Right forelimb (tissue), 1 donor: ENCODE measurements at places on chromosomes 13 and 19.

DNA sequence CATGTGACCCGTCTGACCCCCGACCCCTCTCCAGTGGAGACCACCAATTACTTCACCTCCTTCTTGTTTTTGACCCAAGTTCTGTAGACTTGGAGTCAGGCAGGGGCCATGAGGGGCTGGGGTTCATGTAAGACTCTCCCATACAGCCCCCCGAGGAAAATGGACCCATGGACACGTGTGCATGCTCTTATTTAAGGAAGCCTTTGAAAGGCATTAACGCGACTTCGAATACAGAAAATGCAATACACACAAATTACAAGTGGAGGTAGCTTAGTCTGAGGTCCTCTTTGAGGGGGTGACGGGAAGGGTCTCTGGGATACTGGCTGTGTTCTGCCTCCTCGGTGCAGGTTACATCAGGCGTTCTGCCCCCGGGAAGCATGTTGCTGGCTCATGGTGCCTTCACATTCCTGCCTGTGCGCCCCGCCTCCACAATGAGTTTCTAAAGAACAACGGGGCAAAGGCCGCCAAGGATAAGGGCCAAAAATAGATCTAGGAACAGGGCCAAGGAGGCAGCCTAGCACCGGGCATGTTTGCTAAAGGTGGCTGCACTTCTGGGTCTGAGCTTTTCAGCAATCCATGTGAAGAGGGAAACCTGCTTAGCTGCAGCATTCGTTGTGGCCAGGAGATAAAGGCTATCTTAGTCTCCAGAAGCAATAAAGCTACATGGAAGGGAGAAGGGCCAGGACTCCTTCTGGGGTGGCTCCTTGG is 54.5 kb downstream of the RAB20 start:
- DNase-seq: no peak

- DNase-seq: no peak
These were observed 11.8 kb downstream of the NLRP11 start for GRCh38 chr19:55820037-55820436.

- no peak for DNase-seq
These were observed 14.6 kb downstream of the ZNF254 start for GRCh38 chr19:24101459-24102115.

DNA sequence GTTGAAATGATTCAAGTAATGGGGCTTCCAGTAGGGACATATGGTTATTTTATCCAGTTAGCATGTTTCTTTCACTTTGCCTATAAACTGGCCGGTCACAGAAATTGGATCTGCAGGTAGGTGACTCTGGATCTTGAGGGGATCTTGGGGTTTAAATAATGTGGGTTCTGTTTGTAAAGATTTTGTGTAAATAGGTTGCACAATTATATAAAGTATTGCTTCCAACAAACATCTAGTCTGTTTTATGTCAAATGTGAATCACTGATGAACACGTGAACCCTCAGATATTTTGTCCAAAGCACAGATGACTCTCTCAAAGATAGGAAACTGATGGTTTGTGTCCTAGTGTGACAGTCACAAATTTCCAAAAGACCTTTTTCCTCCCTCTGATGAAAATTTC is 98.4 kb downstream of the ZIC5 start:
- no peak for DNase-seq

DNA sequence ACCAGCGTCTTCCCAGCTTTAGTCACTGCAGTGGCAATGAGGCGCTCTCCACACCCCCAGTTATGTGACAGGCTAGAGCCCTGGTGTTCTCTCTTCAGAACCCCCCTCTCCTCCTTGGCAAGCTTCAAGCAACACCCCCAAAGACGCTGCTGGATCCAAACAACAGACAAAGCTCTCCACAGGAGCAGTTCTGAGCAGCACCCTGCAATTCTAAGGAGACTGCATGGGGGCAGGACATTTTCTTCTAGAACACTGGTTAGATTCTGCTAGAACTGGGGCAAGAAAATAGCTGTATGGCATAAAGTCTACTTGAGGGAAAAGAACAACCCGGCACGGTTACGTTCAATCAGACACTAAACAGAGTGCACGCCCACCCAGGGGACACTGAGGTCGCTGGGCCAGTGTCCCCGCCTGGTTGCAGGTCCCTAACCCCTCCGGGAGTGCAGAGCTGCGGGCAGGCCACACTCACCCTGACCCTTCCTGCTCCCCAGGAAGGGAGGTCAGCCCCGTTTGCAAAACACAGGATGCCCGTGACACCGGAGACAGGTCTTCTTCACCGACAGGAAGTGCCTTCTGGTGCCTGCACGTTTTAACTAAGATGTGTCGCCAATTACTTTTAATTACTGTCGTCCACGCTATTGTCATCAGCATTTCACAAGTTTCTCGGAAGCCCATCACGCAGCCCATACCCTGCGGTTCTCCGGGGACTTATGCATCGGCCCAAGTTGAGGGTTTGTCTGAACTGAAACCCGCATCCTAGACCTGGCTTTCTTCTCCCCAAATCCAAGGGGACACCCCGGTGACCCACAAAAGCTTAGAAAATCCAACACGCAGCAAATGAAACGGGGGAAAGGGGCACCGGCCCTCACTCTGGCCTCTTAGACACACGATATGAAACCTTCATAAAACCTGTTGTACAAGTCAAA is 943 bp downstream of the GJB6 start:
- DNase-seq: no peak

DNA sequence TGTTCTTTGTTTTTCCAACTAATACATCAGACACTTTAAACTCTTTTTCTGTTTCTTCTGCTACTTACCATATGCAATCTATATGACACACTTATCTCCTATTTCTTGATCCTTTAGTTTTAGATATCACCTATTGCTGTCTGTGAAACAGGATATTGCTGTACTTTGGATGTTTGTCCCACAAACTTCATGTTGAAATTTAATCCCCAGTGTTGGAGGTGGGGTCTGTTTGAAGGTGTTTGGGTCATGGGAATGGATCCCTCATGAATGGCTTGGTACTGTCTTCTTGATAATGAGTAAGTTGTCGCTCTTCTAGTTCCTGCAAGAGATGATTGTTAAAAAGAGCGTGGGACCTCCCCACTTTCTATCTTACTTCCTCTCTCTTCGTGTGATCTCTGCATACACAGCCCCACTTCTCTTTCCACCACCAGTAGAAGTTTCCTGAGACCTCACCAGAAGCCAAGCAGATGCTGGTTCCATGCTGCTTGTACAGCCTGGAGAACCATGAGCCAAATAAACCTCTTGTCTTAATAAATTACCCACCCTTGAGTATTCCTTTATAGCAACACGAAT is 244.2 kb downstream of the NHLRC3 start:
- no peak for DNase-seq

DNA sequence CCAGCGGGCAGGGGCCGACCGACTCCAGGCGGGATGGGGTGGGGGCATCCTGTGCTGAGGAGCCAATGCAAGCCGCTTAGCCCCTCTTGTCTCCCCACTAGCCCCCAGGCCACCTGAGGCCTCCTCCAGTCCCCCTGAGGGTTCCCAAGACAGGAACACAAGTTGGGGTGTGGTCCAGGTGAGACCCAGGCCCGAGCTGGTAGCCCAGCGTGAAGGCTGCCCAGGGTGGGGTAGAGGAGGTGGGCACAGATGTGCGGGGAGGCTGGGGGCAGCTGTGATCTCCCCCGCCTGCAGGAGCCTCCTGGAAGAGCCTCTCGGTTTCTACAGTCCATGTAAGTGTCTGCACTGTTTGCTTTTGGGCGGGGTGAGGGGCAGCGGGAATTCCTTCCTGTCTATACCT is 10.4 kb downstream of the TLE6 start:
- DNase-seq: no peak

DNA sequence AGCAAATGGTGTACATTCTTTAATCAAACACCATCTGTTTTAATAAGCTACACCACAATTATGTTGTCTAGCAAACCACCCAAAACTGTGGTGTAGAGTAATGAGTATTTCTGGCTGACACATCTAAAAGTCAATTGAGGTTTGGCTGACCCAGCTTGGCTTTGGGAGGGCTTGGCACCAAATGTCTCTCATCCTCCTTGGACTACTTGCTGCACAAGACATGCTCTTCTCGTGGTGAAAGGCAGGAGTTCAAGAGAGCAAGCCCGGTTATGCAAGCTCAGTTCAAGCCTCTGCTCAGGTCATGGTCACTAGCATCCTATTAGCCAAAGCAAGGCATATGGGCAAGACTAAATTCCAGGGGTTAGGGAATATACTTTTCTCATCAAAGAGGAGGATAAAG is 37.1 kb downstream of the LACC1 start:
- no peak for DNase-seq

DNA sequence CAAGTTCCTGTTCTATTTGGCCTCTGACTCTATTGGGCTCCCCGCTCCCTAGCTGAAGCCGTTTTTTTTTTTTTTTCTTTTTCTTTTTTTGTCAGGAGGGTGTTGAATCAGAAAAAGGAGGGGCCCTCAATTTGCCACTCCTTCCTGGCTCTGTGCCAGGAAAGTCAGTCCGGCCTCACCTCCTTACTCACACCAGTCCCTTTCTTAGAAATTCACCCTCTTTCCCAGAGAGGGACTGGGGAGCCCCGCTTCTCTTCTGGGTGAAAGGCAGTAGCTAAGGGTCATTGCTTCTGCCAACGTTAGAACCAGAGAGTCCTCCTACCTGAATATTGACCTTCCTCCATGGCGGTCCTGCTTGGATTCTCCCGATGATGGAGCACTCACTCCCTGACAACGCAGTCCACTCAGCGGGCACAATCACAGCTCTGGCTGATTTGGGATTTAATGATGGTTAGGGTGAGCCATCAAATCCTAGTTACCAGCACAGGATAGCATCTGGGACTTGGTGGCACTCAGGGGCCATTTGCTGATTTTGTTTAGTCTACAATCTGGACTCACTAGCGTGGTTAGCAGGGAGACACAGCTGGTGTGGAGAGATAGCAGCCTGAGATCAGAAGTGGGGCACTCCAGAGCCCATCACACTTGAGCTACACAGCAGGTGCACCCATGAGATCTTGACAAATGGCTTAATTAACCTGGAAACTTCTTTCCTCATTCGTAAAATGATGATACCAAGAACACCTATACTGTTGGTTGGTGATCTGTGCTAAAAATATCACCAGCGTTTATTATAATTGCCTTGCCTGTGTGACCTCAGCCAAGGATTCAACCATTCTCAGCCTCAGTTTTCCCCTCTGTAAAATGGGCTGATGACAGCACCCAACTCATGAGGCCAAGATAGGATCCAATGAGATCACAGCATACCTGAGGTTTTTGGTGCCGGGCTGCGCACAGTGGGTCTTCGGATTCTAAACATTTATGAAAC is 2.2 kb downstream of the FCER2 start:
- DNase-seq: no peak

- peak; percentile 31 for DNase-seq
These were observed 2.3 kb downstream of the GAS6 start for GRCh38 chr13:113861433-113862030.

- no peak for DNase-seq
These were observed 3.1 kb downstream of the CHMP2A start for GRCh38 chr19:58551577-58552471.

- no peak for DNase-seq
These were observed 1466.3 kb downstream of the PCDH9 start for GRCh38 chr13:65763811-65764210.
